ENCODE measurements at places on chromosomes 3 and 15.
A peak's percentile ranks its signal among the peaks of the same experiment; 100 is the strongest.

DNA sequence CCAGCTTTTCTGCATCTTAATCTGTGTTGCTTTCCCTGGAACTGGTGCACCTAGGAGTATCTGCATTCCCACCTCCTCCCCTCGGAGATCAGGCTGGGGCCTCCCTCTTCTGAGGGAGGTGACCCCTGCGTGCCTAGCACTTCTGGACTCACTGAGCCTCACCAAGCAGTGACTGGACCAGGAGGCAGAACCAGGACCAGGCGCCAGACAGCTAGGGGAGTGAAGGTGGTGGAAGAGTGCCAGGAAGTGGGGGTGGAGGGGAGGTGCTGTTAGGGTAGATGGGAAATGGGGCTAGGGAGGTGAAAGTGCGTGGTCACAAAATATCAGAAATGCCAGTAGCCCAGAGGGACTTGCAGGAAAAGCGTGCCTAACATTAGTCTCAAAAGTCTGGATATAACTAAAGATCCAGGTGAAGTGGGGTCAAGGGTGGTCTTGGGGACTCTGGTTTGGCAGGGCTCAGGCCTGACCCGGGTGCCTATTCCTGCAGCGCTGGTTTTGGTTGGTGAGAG lies 1.2 kb downstream of the DUOXA2 start:
- DNase-seq, result no peak

- no peak for DNase-seq
These were observed 1214.8 kb downstream of the NSUN3 start for GRCh38 chr3:95277613-95278012.

- DNase-seq, result no peak
These were observed 107.0 kb upstream of the RORA start for GRCh38 chr15:61336026-61336638.

DNA sequence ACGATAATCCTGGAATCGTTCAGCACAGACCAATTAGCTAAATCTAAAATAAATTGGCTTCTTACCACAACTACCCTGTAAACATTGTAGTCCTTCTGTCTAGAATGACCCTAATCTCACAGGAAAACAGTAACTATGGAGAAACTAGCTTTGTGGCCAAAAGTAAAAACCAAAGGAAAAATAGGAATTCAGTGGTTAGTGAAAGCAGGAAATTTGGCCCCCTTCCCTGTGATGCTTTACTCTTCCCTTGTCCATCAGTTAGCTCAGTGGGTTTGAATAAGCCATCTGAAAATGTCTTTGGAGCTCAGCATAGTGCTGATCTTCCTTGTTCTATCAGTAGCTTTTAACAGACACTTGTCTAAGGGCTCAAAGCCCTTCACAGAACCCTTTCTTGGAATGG lies 1.6 kb downstream of the NMD3 start:
- DNase-seq, result no peak

DNA sequence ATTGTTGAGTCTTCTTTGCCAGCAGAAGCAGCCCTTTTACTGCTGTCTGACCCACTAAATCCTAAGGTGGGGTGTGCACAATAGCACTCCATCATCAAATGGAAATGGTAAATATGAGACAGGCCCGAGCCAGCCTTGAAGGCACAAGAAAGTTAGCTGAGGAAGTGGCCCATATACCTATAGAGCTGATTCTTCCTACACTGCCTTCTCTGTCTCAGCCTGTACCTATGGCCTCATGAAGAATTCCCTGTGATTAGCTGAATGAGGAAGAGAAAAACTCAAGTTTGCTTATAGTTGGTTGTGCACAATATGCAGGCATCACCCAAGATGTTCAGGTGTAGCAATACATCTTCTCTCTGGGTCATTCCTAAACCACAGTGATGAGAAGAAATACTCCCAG lies 31.7 kb upstream of the XCR1 start:
- DNase-seq, result no peak

- no peak for DNase-seq
These were observed 22.4 kb downstream of the SLMAP start for GRCh38 chr3:57778494-57778893.

DNA sequence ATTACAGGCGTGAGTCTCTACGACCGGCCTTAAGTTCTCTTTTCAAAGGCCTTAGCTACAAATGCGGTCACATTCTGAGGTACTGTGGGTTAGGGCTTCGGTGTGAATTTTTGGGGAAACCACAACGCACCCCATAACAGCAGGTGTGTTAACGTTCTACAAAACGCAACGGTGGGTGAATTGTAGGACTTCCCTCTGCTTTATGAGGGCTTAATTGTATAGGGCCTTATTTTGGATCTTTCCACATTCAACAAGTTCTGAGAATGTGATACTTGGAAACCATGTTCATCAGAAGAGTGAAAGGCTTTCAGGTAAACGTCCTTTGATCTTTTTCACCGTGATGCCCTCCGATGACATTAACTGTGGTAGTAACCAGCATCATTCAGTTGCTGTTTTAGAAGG lies 998.6 kb upstream of the CFAP20DC start:
- peak; percentile 74 for DNase-seq

DNA sequence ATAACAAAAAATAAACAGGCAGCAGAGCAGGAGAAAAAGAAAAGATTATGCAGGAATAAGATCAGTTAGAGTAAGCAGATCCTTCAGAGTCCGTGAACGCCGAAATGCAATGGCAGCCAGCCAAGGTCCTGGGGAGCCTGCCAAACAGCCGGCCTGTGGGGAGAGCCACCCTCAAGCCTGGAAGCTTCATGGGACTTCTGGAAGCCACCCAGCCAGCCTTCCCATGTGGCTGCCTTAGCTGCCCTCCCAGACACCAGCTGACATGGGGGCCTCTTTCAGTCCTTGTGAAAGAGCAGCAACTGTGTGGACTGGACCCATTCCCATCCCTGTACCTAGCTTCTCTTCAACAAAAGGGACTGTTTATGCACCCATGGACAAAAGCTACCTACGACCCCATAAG lies 64.9 kb upstream of the RAD18 start:
- DNase-seq, result no peak

Data from natural killer cell (primary cell).